Ovary (tissue), 10 donors: ENCODE measurements at places on chromosomes 16 and 17. TPM values are rescaled to one million over a fixed set of nuclear protein-coding genes. Genes with fewer than 3 reads are reported as not detected.

CA7 gene
- not detected for total RNA-seq

CBLN1 gene
- total RNA-seq, result 2.6 TPM

CCDC78 gene
- total RNA-seq, result 3.0 TPM

MT4 gene
- total RNA-seq, result not detected

NF1 gene
- 57.0 TPM for total RNA-seq

KCNH4 gene
- total RNA-seq, result not detected

DNA sequence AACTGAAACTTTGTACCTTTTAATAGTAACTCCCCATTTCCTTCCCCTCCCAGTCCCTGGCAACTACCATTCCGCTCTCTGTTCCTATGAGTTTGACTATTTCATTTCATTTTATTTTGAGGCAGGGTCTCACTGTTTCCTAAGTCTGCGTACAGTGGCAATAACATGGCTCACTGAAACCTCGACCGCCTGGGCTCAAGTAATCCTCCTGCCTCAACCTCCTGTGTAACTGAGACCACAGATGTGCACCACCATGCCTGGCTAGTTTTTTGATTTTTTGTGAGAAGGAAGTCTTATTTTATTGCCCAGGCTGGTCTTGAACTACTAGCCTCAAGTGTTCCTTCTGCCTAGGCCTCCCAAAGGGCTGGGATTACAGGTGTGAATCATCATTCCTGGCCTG lies 808.1 kb downstream of the CDH11 start:
- H3K27ac ChIP-seq, result no peak overlapping the region
- H3K36me3 ChIP-seq, result no peaks in the 10 kb centered on the region
- H3K4me1 ChIP-seq, result no peaks in the 10 kb centered on the region
- no peak overlapping the region for H3K4me3 ChIP-seq
- no peaks in the 10 kb centered on the region for H3K27me3 ChIP-seq
- no peak for DNase-seq

GRCh38 chr17:16473044-16474011 lies 18.7 kb downstream of the LRRC75A start:
- no peaks in the 10 kb centered on the region for H3K27me3 ChIP-seq
- DNase-seq, result no peak
- peaks cover 9% of the 10 kb centered on the region for H3K4me1 ChIP-seq
- H3K36me3 ChIP-seq, result no peaks in the 10 kb centered on the region

GRCh38 chr17:57875290-57876022 lies 25.6 kb upstream of the MRPS23 start:
- H3K36me3 ChIP-seq, result no peaks in the 10 kb centered on the region
- H3K4me1 ChIP-seq, result peaks cover 22% of the 10 kb centered on the region
- DNase-seq, result peak; percentile 82
- peak overlapping the region; percentile 78 for H3K27ac ChIP-seq
- H3K27me3 ChIP-seq, result no peaks in the 10 kb centered on the region
- no peak overlapping the region for H3K4me3 ChIP-seq

DNA sequence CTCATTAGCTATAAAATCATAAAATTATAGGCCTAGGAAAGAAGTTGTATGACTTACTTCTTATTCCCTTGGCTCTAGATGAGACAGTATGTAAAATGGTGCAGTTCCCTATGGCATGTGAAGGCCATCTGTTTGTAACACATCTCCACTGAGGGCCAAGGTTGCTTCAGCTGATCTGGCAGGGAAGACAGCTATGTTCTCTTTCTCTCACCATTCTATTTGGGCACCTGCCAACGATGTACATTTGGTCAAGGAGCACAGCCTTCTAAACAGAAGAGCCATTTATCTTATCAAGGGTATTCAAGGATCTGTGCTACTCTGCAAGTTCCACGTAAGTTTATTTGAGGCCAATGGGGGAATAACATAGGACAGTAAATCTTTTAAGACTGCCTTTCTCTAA lies 129.8 kb upstream of the TOM1L1 start:
- no peaks in the 10 kb centered on the region for H3K4me1 ChIP-seq
- H3K27me3 ChIP-seq, result no peaks in the 10 kb centered on the region
- H3K4me3 ChIP-seq, result no peak overlapping the region
- no peak for DNase-seq

GRCh38 chr17:3894911-3895343 lies 2.1 kb upstream of the CAMKK1 start:
- DNase-seq, result no peak
- H3K4me3 ChIP-seq, result no peak overlapping the region
- peaks cover 23% of the 10 kb centered on the region for H3K4me1 ChIP-seq
- H3K27ac ChIP-seq, result no peak overlapping the region

- H3K4me1 ChIP-seq, result no peaks in the 10 kb centered on the region
- no peak overlapping the region for H3K4me3 ChIP-seq
- no peak for DNase-seq
- no peaks in the 10 kb centered on the region for H3K36me3 ChIP-seq
- H3K27me3 ChIP-seq, result no peaks in the 10 kb centered on the region
These were observed 74.8 kb downstream of the HS3ST2 start for GRCh38 chr16:22888791-22889190.

DNA sequence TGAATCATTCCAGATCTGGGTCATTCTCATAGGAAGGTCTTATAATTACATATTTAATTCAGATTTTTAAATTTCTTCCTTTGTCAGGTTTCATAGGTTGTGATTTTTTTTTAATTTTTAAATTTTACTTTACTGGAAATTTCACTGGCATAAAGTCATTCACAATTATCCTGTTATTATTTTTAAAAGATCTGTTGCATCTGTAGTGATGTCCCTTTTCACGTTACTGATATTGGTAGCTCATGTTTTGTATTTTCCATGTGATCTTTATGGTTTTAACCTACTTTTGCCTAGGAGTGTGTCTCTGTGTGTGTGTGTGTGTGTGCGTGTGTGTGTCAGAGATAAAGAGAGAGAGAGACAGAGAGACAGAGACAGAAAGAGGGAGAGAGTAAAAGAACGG lies 216.6 kb upstream of the KCNJ16 start:
- no peak overlapping the region for H3K27ac ChIP-seq
- no peaks in the 10 kb centered on the region for H3K27me3 ChIP-seq
- H3K4me1 ChIP-seq, result peaks cover 2% of the 10 kb centered on the region
- H3K4me3 ChIP-seq, result no peak overlapping the region
- no peak for DNase-seq

DNA sequence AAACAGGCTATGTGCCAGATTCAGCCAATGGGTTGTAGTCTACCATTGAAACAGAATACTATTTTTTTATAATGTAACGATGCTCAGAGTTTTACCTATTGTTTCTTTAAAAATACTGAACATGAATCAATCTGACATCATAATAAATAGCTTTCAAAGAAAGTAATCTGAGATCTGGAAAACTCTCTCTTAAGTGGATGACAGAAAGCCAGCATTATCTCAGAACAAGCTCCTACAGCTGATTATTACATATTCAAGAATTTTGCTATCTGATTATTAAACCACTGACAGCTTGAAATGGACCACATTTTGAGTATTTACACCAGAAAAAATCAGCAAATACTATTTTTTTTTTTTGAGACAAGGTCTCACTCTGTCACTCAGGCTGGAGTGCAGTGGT lies 484.2 kb upstream of the SOX9 start:
- no peak for DNase-seq
- H3K27me3 ChIP-seq, result no peaks in the 10 kb centered on the region
- no peak overlapping the region for H3K4me3 ChIP-seq
- H3K27ac ChIP-seq, result no peak overlapping the region
- no peaks in the 10 kb centered on the region for H3K36me3 ChIP-seq

- H3K4me3 ChIP-seq, result no peak overlapping the region
- peaks cover 15% of the 10 kb centered on the region for H3K4me1 ChIP-seq
- no peak for DNase-seq
- no peaks in the 10 kb centered on the region for H3K36me3 ChIP-seq
These were observed 81.1 kb downstream of the MRC2 start for GRCh38 chr17:62708587-62708986.

DNA sequence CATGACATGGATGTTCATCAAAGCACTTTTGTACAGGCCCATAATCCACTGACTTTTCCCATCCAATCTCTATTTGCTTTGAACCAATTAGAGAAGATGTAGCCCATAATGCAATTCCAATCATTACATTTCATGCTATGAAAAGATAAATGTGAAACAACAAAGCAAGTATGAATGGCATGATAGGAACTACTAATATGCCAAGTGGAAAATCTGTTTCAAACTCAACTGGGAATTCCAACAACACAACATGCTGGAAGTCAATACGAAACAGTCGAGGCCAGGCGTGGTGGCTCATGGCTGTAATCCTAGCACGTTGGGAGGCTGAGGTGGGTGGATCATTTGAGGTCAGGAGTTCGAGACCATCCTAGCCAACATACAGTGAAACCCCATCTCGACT lies 39.6 kb upstream of the TMEM97 start:
- no peak overlapping the region for H3K4me3 ChIP-seq
- H3K36me3 ChIP-seq, result no peaks in the 10 kb centered on the region
- no peaks in the 10 kb centered on the region for H3K4me1 ChIP-seq
- DNase-seq, result no peak
- no peaks in the 10 kb centered on the region for H3K27me3 ChIP-seq

DNA sequence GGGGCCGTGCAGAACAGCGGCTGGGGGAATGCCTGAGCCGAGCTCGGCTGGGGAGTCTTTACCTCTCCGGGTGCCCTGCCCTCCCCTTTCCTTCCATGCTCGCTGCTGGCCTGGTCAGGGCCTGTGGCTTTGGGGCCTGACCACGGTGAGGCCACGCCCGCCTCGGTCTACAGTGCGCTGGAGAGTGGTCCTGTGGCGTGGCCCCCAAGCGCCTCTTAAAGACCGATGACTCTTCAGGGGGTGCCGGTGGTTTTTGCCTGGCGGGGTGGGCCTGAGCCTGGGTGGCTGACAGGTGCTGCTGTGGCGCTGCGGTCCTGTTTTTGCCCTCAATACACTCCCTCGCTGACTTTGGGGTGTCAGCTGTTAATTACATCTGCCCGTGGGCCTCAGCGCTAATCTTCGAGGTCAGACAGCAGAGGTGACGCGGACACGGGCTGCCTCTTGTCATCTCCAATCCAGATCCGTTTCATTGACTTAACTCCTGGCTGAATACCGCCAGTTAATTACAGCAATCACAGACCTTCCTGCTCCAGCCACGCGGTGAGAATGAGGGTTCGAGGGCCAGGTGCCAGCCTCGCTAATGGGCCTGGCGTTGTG lies 29.7 kb downstream of the GSE1 start:
- H3K4me1 ChIP-seq, result peaks cover 4% of the 10 kb centered on the region
- no peak for DNase-seq
- no peaks in the 10 kb centered on the region for H3K27me3 ChIP-seq
- no peaks in the 10 kb centered on the region for H3K36me3 ChIP-seq

DNA sequence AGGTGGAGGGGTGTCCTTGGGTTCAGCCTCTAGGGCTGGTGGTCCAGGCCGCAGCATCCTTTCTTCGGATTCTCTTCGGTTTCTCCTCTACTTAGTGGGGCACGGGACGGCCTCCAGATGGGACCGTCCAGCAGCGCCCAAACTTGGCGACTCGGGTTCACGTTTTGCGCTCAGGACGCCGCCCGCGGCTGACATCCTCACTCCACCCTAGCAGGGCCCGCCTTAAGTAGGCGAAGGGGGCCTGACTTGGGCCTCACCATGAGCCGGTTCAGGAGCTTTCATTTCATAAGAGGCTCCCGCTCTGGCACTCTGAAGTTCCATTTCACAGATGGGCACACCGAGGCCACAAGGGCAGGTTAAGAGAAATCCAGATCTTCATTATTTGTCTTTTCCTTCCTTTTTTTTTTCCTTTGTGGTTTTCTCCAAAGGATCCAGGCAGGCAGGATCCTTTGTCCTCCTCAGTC lies 141.2 kb downstream of the SEC14L1 start:
- peaks cover 12% of the 10 kb centered on the region for H3K4me1 ChIP-seq
- peak overlapping the region; percentile 38 for H3K4me3 ChIP-seq
- DNase-seq, result no peak
- no peak overlapping the region for H3K27ac ChIP-seq
- no peaks in the 10 kb centered on the region for H3K27me3 ChIP-seq

DNA sequence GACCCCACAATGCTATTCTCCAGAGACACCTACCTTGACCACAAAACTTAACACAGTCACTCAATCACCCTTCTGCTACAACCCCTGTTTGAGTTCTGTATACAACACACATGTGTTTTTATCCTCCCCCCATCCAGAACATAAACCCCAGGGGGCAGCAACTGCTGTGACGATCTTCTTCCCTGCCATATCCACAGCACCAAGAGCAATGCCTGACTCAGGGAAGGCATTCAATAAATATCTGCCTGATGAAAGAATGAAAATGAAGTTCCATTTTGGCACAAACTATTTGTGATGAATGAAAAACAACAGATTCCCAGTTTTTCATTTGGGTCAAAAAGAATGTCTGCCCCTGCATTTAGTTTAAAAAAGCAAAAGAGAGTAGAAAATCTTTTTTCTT lies 27.0 kb downstream of the ASIC2 start:
- DNase-seq, result no peak
- H3K27ac ChIP-seq, result no peak overlapping the region
- H3K4me1 ChIP-seq, result no peaks in the 10 kb centered on the region
- H3K27me3 ChIP-seq, result no peaks in the 10 kb centered on the region

DNA sequence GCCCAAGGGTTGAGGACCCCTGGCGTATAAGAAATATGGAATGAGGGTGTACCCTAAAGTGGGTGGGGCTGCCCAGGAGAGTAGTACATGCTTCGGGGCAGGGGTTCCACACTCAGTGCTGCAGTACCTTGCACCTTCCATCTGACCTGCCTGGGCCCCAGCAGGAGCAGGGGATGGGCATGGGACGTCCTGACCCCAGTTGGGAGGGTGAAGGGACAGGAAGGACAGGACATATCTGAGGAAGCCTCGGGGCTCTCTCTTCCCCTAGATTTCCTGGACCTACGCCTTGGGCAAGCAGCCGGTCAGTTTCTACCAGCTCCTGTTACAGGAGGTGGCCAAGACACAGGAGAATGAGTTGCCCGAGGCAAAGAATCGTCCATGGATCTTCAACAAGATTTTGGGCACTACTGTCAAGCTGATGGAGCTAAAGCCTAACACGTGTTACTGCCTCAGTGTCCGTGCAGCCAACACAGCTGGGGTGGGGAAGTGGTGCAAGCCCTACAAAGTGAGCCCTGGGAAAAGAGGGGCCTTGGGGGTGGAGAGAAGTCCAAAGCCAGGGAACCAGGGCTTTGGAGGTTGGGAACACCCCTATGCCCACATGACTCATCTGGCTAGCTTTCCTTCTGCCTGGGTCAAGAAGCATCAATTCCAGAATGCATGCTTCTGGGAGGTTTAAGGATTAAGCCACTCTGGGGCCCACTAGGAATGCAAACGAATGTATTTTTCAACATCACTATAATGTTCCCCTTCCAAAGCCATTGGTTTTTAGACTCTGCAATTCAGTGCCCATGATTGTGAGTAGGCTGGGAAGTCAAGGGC lies 7.9 kb downstream of the FNDC8 start:
- H3K27ac ChIP-seq, result no peak overlapping the region
- H3K36me3 ChIP-seq, result no peaks in the 10 kb centered on the region
- no peak overlapping the region for H3K4me3 ChIP-seq
- H3K4me1 ChIP-seq, result no peaks in the 10 kb centered on the region
- H3K27me3 ChIP-seq, result no peaks in the 10 kb centered on the region
